ENCODE measurements at places on chromosomes 3 and 15. TPM values are rescaled to one million over a fixed set of nuclear protein-coding genes. Genes with fewer than 3 reads are reported as not detected.

DNA sequence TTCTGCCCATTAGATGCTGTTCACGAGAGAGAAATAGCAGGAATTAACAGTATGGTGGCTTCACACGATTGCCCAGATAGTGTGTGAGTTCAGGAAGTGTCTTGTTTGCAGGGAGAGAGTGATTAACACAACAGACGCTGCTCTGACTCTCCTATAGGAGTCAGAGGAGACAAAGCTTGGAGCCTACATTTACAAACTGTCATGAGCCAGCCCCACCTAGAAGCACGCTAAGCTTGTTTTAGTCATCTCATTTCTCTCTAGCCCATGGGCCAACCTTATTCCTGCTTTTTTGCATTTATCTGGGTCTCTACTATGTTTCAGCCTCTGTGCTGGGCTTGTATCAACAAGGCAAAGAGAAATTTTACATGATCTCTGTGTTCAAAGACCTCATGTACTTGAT, 128.3 kb upstream of the BFSP2 start:
- DNase-seq: peak; percentile 69

Gene SKOR1
- total RNA-seq: 0.17 TPM

Gene STRIT1
- not detected for total RNA-seq

Gene PIK3R4
- total RNA-seq: 43.0 TPM

Gene CGNL1
- total RNA-seq: 32.8 TPM

- DNase-seq: no peak
These were observed 237.2 kb downstream of the AGBL1 start for GRCh38 chr15:86316726-86317383.

DNA sequence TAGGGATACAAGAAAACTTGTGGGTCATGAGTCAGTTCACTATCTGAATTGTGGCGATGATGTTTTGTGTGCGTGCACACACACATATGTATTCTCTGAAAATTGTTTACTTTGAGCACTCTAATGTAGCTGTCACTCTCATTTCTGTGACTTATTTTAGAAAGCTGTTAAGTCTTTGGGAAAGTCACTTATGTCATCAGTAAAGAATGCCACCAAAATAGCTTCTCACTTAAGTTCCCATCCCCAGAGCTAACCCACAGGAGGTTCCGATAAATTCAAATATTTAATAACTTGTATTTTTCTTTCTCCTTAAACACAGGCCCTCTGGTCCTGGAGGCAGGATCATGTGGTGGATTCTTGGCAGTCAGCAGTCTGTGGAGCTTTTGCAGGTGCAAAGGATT, 138.3 kb downstream of the LRIG1 start:
- DNase-seq: peak; percentile 16

Gene GOLGA6A
- not detected for total RNA-seq

DNA sequence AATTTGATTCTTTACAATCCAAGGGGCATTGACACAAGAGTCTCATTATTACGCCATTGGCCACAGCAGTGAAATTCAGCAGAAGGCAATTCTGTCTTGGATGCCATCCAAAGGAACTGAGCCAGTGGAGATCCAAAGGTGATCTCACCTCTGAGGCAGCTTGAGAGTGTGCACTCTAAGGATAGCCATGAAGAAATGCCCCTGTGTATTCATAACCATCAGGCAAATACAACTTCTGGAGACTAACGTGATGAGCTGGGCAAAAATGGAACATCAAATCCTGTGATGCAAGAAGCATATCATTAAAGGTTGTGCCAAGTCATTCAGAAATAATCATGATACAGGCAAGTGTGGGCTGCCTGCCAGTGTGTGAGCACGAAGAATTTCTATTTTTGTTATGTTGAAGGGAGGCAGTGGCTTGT, 41.4 kb downstream of the ROBO2 start:
- DNase-seq: peak; percentile 88

Gene NISCH
- 127 TPM for total RNA-seq

- DNase-seq: no peak
These were observed 1.8 kb upstream of the PIK3R4 start for GRCh38 chr3:130748467-130748861.

Gene TRAT1
- 2.4 TPM for total RNA-seq

Gene MRPS25
- 66.1 TPM for total RNA-seq

Gene HYAL3
- 4.0 TPM for total RNA-seq

- DNase-seq: no peak
These were observed 752.3 kb downstream of the NR2F2 start for GRCh38 chr15:97082830-97083229.

Gene FOXL2NB
- total RNA-seq: not detected

GRCh38 chr15:40927873-40928806, 1.0 kb upstream of the DLL4 start:
- no peak for DNase-seq

GRCh38 chr3:33858131-33858530, 59.7 kb downstream of the PDCD6IP start:
- no peak for DNase-seq

GRCh38 chr3:41352510-41352909, 153.2 kb downstream of the CTNNB1 start:
- no peak for DNase-seq

- DNase-seq: no peak
These were observed 89.6 kb upstream of the CBLB start for GRCh38 chr3:105958237-105959000.

Gene NRROS
- total RNA-seq: 9.7 TPM

Gene SLC22A14
- not detected for total RNA-seq

Gene SLC12A1
- 0.03 TPM for total RNA-seq

- DNase-seq: peak; percentile 38
These were observed 54.5 kb upstream of the ABHD10 start for GRCh38 chr3:111924283-111924682.

DNA sequence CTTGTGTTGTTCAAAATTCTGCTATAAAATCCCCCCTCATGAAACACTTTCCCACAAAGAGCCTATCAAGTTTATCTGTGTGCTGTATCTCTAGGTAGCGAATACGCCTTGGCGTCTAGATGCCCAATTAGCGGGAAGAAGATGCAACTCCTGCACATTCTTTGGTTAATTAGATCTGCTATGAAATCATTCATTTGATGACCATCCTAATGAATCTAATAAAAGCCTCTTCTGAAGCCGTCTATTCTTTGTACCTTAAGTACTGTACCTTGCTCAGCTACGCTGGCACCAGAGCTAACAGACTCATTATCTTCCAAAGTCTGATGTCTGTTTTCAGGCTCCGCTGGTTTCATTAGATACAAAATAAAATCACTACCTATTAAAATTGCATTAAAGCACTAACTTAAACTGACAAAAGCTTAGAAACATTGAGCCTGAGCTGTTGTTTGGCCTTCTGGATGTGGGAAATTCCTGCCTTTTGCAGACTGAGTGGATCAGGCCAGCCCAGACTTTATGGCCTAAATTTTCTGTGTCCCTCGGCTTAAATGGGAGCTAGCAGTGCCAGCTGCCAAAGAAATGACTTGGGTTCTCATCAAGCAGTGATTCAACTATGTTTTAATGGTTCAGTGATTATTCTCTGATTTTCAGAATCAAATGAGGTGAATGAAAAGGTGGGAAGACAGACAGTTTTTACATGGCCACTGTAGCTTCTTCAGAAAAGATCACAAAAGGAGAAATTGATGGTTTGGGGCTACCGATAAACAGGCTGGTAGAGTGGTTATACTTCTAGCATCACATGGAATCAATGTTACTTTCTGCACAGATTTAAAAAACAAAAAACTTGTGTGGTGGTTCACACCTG, 28.4 kb upstream of the CHST2 start:
- no peak for DNase-seq

Gene ELL3
- 4.8 TPM for total RNA-seq

DNA sequence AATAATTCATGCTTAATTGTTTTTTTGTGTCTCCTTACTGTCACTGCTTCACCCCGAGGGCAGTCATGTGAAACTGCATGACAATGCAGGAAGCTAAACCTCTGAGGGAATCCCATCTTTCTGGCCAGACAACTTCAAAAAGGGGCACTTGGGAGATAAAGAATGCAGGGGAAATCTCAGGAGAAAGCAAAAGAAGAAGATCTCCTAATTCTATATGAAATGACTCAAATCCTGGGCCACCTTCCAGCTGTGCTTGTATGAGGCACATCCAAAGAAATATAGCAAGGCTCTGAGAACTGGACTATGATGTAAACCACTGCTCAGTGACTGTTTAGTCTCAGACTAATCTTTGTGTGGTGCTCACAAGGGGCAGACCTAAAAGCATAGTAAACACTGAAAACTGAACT, 22.6 kb upstream of the UMPS start:
- no peak for DNase-seq

Gene ABI3BP
- 87.5 TPM for total RNA-seq

GRCh38 chr3:59865351-59865750, 815.5 kb upstream of the CFAP20DC start:
- no peak for DNase-seq

GRCh38 chr3:52880474-52880873, 16.9 kb downstream of the STIMATE start:
- no peak for DNase-seq

Gene CLDN16
- 0.26 TPM for total RNA-seq

- DNase-seq: no peak
These were observed 111.1 kb downstream of the KLF13 start for GRCh38 chr15:31437686-31438085.

GRCh38 chr3:189834462-189834861, 203.3 kb downstream of the TP63 start:
- DNase-seq: no peak
